ENCODE measurements at places on chromosomes 6 and 20.

GRCh38 chr20:38246357-38247165, 14.0 kb downstream of the KIAA1755 start:
- no peak for DNase-seq

GRCh38 chr6:157464653-157465535, 83.9 kb downstream of the ZDHHC14 start:
- DNase-seq = peak; percentile 35

DNA sequence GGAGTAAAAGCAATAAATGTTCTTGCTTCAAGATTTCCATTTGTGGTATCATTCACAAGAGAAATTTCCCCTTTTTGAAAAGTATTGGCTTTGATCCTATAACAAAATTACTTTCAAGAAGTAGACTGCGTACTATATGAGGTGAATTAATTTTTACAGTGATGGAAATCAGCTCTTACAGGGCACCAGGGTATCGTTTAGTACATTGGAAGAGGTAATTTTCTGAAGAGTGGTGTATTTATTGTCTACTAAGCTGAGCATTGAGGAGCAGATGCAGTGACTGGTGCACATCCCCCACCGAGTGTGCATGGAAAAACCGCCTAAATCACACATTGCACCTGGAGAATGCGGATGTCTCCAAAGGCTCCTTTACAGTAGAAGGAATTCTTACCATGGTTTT, 209.5 kb downstream of the SAMD5 start:
- no peak for DNase-seq

- no peak for DNase-seq
Observed at GRCh38 chr20:2398449-2398848, 17.7 kb downstream of the TGM6 start.

GRCh38 chr6:163229050-163229449, 185.5 kb upstream of the QKI start:
- no peak for DNase-seq

Data from GM18507 (cell line).